IPS DF 19.7 (cell line): ENCODE measurements at places on chromosomes 12 and 14.

DNA sequence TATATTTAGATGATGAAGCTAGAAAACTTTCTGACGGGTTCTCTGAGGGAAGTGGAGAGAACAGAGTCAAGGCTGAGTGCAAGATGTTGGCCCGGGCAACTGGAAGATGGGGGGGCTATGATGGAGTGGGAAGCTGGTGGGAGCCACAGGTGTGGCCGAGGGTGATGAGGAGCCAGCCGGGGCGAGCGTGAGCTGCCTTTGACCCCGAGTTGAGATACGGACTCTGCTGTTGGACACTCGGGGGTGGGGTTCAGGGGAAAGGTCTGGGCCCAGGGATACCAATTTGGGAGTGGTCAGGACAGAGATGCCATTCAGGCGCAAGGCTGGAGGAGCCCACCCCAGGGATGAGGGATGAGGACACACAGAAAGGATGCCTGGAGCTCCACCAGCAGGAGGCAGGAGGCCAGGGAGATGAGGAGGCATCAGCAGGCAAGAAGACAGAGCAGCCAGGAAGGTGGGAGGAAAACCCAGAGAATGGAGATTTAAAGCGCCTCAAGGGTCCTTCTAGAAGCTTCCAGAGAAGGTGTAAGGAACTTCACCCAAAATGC, 9.0 kb downstream of the SCARB1 start:
- no peak for DNase-seq

- DNase-seq = no peak
These were observed 215.8 kb downstream of the PHLDA1 start for GRCh38 chr12:75815756-75816155.

- no peak for DNase-seq
These were observed at the start of gene DLK1 for GRCh38 chr14:100726550-100727085. Gene DLK1 (plus strand): TSS chr14:100726892. CDS start chr14:100727069, 177 bp downstream.

- no peak for DNase-seq
These were observed 326.5 kb upstream of the TBX3 start for GRCh38 chr12:115010324-115010995.

DNA sequence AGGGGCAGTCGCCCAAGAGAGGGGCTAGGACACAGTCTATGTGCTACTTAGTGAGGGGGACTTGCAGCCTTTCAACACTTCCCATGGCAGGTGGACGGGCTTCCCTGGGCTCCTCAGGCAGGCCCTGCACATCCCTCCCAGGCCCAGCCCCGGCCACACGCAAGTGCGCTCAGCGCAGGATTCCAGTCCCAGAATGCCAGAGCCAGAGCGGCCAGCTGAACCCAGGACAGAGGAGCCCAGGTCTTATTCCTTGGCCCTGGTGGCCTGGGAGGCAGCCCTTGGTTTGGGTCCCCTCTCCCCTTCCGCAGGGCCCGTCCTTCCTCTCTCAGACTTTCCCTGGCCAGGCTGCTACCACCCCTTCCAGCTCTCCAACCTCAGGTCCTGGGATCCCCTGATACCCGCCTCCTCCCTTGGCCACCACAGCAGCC, 12.0 kb downstream of the DLK1 start:
- DNase-seq = no peak

GRCh38 chr14:34985740-34986139, 2.9 kb downstream of the SRP54 start:
- no peak for DNase-seq
